ENCODE measurements at places on chromosomes 12 and 14.

- no peak for DNase-seq
These were observed 42.2 kb upstream of the PTGR2 start for GRCh38 chr14:73809391-73809790.

DNA sequence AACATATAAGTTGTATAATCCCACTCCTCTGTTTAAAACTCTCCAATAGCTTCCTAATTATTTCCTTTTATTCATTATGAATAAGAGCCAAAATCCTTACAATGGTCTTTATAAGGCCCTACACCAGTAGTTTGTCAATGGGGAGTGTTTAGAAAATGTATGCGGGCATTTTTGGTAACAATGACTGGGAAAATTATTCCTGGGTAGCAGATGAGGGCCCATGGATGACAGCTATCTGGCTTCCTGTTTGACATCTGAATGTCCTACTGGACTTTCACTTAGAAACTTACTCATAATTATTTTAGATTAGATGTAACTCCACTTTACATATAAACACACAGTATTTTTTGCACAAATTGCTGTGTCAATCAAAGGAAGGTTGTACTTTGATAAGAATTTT, 101.2 kb downstream of the PAPLN start:
- no peak for DNase-seq

DNA sequence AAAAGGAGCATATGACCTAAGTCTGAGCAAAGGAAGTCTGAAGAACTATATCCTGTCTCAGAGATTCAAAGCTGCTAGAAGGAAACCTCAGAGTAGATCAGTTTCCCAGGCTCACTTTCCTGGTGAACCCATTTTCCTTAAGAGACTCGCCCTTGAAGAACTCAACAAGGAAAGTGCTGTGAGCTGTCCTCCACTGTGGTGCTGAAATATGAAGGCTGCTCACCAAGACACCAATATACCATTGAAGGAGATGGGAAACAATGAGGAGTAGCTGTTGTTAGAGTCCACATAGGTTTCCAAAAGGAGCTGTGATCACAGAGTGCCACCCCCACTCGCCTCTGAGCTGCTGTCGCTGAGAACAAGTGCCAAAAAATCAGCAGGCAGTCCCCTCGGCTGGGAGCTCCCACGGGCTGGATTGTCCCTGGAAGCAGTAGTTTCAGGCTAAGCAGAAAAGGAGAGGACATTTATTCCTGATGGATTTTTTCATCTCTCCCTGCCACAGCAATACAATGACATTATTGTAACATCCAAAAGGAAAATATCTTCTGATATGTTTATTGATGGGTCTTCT, 282.1 kb downstream of the RPS29 start:
- DNase-seq, result peak; percentile 56

- no peak for DNase-seq
These were observed 627.1 kb downstream of the TMTC2 start for GRCh38 chr12:83313827-83314226.

DNA sequence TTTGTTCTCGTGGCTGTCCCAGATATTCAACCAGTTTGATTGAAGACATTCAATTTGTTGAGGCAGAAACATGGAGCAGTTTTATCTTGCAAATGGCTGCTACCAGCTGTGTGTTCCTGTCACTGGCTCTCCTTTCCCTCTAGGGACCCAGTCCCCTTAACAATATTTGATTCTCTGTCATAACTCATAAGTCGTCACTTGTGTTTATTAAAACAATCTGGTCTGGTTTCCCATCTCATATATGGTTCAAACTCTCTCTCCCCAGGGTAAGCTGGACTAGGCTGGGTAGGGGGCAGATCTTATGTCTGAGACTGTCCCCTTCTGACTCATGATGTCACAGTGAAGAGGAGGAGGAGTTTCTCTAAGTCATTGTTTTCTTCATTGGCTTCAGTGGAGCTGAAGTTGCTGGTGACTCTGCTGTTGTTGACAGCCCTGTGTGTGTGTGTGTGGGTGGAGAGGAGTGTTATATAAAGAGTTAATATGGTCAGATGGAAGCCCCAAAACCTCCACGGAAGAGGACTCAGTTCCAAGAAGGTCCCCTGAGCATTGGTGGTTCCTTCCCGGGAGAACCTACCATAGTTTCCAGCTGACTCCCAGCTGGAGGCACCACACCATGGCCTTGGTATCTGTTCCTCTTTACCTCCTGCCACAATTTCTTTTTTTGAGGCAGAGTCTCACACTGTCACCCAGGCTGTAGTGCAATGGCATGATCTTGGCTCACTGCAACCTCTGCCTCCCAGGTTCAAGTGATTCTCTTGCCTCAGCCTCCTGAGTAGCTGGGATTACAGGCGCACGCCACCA, 16.1 kb upstream of the GNG2 start:
- DNase-seq, result no peak

GRCh38 chr12:14949631-14950030, 11.3 kb upstream of the ERP27 start:
- no peak for DNase-seq

DNA sequence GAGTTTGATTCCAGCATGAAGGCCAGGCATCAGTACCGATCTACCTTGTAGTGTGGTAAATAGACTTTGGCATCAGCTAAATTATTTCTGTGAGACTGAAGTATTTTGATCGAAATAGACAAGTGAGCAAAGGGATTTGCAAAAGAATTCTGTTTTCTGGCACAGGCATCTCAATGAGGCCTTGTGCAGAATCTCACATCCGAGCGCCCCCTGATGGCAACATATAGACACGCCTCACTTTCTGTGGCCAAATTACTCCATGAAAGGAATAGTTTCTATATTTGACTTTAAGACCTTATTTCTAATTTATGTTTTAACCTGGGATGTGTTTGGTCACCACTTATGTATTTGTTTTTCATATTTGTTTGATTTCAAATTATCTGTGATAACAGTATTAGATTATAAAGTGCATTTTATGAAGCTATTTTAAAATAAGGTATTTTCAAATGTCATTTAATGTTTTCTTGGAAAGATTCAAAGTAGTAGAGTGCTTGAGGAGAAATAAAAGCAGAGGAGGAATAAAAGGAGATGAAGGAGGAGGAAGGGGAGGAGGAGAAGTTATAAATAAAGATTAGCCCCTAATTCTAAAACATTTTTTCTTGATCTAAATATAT, 731.9 kb downstream of the NRXN3 start:
- peak; percentile 62 for DNase-seq

DNA sequence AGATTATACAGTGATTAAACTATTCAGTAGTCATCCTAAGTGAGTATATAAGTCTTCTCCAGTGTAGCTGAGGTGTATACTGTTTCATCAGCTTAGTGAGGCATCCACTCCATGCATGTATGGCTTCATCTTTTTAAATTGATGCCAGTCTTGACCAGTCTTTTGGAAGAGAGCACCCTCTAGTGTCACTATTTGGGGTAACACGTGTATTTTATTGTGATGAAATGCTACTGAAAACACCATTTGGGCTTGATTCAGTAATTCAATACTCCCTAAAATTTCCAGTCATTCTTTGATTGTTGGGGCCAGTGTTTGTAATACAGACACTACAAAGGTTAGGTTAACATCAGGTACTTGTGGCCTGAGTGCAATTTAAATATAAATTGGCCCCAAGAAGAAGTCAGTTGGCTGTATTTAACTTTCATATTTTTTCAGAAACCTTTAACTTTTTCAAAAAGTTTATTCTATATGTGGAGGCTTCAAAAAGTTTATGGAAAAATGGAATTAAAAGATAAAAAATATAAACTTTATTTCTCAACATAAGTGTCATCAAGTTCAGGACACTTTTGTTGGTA, 35.3 kb downstream of the MIPOL1 start:
- peak; percentile 78 for DNase-seq

- DNase-seq, result peak; percentile 85
These were observed 70.1 kb downstream of the SYNE2 start for GRCh38 chr14:63922696-63923421.

DNA sequence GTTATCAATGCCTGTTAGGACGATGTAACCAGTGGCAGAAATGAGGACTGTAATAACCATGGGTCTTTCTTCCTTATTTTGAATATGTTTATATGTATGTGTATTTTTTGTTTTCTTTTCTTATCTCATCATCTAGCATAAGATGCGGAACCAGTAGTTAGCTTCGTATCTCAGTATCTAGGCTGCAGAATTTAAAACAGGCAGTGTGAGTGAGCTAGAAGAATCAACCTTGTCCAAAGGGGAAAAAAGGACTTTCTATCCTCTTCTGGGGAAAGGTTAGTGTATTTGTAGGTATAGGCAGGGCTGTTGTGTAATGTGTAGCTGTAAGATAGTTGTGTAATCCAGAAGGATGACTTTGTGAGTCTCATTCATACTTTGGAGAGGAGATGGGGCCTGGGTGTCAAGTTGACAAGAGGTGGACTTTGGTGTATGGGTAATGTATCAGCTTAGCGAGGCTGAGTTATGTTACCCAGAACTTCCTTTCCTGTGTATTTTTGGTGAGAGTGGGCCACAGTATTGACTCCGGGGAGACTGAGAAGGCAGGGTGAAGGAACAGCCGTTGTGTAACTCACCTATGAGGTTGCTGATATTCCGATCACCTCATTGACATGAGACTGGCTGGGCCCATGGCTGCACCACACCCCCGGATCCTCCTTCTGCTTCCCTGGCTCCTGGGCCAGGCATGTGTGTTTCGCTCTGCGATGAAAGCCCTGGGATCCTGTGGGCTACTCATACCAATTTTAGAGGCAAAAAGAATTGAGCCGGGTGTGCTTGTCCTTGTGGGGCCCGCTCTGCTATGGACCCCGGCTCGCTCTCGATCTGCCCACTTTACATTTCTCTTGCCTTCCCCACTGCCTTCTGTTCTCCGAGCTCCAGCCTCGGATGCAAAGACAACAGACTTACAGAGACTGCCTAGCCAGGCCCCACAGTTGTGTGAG, 24.3 kb downstream of the DLK1 start:
- no peak for DNase-seq

DNA sequence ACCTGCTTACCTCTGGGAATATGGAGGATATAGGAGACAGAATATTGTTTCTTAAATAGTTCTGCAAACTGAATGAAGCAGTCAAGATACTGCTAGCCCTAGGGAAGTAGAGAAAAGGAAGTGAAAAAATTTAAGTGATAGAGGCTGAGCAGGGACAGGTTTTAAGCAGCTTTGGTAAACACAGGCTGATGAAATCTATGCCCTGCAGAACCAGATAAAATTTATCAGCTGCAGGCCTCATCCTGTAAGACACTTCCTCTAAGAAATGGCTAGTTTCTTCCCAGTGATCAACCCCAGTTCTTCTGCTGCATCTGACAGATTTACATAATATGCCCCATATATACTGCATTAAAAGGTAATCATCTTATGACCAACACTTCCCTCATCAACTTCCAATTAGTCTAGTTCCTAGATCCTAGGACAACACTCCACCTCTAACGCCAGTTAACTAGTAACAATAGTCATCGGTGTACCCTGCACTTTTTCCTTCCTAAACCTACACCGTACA, 1.3 kb upstream of the ESYT1 start:
- DNase-seq, result no peak

DNA sequence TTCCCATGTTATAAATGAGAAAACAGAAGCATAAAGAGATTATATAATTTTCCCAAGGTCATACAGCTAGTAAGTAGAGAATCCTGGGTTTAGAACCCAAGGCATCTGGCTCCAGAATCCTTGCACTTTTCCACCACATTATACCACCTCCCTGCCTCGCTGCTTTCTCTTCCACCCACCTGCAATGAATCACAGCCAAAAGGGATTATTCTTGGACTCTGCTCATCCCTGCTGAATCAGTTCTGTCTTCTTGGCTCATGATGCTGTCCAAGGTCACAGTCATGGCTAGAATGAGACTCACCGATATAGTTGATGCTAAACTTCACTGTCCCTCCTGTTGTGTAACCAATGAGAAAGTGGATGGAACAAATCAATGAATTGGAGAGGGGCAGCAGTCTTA, 356.6 kb downstream of the FUT8 start:
- no peak for DNase-seq

GRCh38 chr12:57046947-57047890, 2.7 kb downstream of the MYO1A start:
- no peak for DNase-seq

DNA sequence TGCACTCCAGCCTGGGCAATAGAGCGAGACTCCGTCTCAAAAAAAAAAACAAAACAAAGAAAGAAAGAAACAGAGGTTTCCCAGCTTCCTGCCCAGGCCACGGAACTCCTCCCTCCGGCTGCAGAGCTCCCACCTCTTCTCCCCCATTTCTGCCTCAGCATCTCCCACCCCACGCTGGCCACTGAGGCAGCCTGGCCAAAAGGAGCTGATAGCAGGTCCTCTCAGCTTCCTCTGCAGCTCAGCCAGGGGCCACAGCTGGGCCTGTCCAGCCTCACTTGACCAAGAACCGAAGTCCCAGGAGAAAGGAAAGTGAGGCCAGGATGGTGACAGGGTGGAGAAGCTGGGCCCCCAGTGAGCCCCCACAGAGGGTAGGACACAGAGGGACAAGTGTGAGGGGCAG, 33.4 kb upstream of the CD9 start:
- DNase-seq, result no peak

GRCh38 chr12:108712165-108712924, 19.0 kb downstream of the CORO1C start:
- no peak for DNase-seq

- DNase-seq, result peak; percentile 90
These were observed 124.6 kb downstream of the ERC1 start for GRCh38 chr12:1115484-1116231.

GRCh38 chr12:67837876-67838275, 151.4 kb upstream of the IFNG-AS1 start:
- DNase-seq, result no peak

GRCh38 chr12:118052324-118053070, 8.5 kb downstream of the WSB2 start:
- DNase-seq, result peak; percentile 96

DNA sequence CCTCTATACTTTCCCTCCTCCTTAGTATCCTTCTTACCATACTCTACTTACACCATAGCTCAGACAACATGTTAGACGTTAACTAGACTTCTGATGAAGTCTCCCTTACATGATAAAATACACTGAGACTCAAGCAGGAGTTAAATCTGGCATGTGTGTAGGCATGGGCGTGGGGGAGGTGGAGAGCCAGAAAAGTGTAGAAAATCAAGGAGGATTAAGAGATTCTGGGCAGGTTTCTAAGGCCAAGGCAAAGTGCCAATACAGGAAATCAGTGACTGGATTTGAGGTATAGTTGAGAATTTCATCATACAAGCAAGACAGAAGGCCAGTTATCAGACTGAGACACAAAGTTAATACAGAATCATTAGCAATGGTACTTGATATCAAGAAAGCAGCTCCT, 37.4 kb downstream of the EPS8 start:
- peak; percentile 43 for DNase-seq

DNA sequence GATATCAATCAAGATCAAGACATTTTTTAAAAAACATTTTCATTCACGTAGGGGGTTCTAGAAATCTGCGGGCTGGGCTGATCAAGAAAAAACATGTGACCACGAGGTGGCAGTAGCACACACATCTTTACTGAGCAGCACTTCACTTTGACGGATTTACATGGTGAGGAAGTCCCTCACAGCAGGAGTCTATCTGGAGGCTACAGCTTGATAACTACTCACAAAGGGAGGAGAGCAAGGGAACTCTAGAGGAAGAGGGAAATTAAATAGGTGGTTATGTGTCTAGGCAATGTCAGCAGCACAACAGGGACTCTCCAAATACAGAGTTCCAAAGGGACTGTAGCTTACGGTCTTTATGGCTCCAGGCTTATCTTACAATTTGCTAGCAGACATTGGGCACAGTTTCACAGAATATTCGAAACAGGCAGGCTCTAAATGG, 248.1 kb downstream of the DPY19L2 start:
- peak; percentile 63 for DNase-seq
